ENCODE measurements at places on chromosomes 3 and 15. TPM values are rescaled to one million over a fixed set of nuclear protein-coding genes. Genes with fewer than 3 reads are reported as not detected.

The ISL2 gene
- total RNA-seq: not detected

The FBXO40 gene
- total RNA-seq: 0.12 TPM

The ZNF660 gene
- total RNA-seq: 12.5 TPM

The C3orf85 gene
- not detected for total RNA-seq

The GOLGA6L7 gene
- not detected for total RNA-seq
